LoVo (cell line): ENCODE measurements at places on chromosomes 3 and 15.

DNA sequence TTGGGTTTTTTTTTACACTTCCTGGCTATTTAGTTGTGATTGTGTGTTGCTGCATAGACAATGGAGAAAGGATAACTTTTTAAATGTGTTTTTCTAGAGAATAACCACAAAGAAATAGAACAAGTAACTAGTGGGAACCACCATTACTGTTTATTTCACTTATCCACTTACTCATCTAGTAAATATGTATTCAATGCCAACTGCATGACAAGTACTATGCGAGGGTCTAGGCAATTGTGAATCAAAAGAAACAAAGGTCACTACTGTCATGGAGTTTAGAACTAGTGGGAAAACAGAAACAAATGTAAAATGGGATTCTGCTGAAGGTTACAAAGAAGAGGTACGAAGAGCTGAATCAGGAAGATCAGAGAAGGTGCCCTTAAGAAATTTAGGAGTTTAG lies 600.9 kb upstream of the ROBO2 start:
- no peak for DNase-seq

DNA sequence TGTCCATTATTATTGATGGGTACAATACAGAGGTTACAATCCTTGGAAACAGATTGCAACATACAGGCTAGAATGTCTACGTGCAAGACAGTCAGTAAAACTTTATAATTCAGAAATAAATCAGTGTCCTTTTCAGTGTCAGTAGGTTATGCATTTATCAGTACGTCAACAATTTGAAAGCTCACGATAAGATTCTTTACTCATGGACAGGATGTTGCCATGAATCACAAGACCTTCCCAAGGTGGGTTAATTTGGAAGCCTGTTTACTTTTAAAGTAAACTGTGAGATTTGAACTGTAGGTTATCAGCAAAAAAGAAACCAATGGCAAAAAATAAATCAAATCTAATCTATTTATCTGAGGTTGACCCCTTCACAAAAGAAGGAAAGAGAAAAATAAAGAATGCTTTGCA lies 243.9 kb upstream of the AGTR1 start:
- DNase-seq = no peak

DNA sequence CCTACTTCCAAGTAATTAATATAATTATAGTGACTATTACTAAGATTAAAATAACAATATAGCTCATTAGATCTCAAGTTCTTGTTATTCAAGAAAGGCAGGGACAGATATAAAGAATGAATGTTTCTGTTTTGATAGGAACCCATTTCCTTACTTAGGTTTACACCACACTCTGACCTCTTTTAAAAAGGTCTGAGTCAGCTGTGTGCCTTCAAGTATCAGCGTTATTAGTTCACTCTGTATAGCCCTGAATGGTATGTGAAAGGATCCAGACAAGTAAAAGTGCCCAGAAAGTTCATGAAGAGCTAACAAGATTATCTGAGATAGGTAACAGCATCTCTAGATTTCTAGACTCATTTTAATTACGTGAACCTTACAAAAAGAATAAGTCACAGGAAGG lies 28.9 kb downstream of the PDCD10 start:
- no peak for DNase-seq

- no peak for DNase-seq
Observed at GRCh38 chr3:81702126-81702525, 59.3 kb downstream of the GBE1 start.

DNA sequence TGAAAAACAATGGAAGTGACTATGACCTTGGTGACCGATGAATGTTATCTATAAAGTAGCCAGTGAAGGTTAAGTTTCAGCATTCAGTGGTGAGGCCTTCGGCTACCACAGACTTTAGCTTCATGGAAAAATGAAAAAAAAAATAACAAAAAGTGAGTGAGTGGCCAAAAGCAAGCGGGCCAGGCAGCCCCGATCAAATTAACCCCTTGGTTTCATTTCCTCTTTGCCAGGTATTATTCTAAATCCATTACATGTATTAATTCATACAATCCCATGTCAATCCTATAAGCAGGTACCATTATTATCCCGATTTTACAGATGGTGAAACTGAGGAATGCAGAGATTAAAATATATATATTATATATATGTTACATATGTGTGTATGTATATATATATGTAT lies 21.0 kb upstream of the CHCHD6 start:
- no peak for DNase-seq

GRCh38 chr3:21405671-21406667 lies 345.0 kb downstream of the ZNF385D start:
- DNase-seq = no peak

GRCh38 chr3:77933926-77934325 lies 894.0 kb downstream of the ROBO2 start:
- DNase-seq = no peak

DNA sequence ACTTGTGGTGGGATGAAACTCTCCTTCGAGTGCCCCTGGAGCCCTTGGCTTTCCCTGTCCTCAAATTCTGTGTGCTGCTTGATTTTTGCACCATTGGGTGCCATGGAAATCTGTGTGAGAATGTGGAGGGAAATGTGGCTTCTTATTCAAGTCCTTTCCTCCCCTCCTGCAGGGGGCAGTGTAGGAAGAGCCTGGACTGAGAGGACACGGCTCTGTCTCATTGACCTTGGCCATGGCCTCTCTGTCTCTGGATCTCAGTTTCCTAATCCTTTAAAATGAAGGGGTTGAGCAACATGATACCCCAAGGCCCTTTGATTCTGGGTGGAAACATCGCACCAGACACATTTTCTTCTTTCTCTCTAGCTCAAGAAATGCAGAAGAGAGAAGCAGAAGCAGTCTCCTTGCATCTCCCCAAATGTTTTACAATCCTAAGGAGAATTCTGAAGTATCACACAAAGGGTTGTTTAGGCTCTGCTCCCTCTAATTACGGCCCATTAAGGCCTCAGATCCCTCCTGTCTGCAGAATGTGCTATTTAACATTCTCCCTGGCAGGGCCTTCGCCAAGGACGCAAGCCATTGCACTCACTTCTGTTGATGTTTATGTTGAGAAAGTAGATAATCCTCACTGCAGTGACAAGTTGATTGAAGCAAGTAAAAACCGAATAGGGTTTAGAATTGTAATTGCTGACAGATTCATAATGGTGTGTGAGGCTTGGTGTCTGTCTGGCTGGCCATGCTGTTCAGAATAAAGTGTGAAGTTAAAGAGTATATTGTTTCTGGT lies 169.1 kb downstream of the TPRG1 start:
- DNase-seq = no peak

DNA sequence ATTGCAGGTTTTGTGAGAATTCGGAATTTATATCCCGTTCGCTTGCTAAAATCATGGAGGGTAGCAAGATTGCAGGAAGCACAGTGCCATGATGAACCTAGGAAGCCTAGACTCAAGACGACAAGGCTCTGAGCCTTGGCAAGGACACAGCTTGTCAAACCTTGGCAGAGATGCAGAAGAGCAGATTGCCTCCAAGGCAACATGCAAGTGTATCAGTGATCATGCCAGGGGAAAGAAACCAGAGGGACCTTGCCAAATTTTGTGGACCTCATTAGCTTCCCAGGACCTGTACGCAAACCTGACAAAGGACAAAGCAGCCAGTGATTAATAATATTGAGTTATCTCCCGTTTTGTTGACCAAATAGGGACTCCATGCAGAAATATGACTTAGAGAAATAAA lies 159.7 kb downstream of the GOLIM4 start:
- DNase-seq = no peak

- no peak for DNase-seq
Observed at GRCh38 chr15:41263891-41264351, 32.9 kb downstream of the CHP1 start.

DNA sequence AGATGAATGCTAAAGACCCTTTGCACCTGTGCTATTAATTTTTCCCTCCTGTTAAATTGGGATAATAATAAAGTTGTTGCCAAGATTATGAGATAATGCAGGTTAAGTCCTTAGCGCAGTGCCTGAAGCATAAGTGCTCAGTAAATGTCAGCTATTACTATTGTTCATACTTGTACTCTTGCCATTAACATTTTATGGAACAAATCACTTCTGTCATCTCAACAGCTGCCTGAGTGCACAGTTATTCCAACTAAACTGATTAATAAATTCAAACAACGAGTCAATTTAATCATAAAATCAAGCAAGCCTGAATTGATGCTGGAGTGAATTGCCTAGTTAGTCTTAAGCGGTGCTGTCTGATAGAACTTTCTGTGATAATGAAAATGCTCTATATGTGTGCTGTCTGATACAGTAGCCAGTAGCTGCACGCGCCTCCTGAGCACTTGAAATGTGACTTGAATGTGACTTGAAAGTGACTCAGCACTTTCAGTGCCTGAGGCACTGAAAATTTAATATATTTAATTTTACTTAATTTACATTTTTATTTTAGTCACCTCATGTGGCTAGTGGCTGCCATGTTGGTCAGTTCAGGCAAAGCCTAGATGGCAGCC lies 198.7 kb upstream of the PFN2 start:
- DNase-seq = no peak

- DNase-seq = no peak
Observed at GRCh38 chr3:141050576-141051442, at the start of gene SPSB4. Gene SPSB4 (plus strand): TSS chr3:141051347. CDS start chr3:141066105, 14,758 bp downstream.
